Caudate nucleus (tissue), 63 donors: ENCODE measurements at places on chromosomes 3 and 15.

- no peak for DNase-seq
Measured at GRCh38 chr3:149291178-149291577, 42.3 kb downstream of the TM4SF18 start.

DNA sequence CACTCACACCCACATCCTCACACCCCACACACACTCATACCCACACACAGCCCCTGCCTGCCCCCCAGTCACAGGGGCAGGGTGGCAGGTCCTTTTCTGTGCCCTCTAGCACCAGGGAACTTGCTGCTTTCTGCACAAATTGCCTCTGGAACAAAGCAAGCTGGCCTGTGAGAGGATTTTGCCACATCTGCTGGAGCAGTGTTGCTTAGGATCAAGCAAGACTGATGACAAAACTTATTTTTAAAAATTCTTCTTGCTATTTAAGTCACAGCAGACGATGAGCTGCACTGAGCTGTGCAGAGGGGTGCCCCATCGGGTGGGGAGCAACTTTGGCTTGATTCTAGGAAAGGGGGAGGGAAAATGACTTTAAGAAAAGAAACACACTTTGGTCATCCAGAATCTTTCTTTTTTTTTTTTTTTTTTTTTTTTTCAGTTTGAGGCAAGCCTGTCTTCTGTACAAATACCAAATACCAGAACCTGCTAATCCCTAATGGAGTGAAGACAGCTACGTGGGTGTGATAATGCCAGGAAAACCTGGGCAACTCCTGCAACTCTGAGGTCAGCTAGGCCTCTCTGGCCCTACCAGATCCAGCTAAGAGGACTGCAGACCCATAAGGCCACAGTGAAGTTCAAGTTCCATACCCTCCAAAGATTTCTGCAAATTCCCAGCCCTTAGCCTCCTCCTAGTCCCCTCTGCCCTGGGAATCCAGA lies 195.3 kb downstream of the ABHD5 start:
- no peak for DNase-seq

DNA sequence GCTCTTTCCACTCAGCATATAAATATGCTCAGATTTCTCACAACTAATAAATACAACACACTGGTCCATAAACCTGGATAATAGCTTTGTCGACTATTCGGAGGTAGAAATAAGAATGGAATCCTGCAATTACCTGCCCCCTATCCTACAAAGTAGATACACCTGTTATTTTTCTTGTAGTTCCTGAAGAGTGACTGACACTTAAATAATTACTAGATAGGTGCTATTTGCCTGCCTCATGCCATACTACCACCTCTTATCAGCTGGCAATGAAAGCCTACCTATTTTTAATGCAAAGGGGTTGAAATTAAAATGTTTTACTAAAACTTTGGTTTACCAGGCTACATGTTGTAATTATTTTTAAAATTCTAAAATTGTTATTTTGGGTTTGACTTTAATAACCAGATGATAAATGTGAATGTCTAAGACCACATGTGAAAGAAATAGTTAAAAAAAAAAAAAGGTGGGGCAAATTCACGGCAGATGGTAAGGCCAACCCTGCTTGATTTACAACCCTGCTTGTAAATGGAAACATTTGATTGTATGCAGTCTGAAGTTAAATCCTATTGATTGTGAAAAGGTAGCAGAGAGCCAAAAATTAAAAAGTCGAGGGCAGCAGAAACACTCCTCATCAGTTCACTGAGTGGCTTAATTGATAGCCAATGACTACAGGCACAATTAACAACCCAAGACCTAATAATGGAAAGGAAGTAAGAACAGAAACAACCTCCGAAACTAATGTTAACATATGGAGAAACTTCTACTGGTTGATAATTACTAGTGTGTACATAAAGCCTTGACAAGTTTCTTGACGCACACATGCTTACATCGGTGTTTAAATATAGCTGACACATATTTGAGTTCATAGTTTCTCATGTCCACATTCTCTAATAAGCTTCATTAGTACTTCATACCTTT lies 8.9 kb downstream of the PEAK1 start:
- no peak for DNase-seq

GRCh38 chr15:96054621-96055020 lies 275.9 kb upstream of the NR2F2 start:
- no peak for DNase-seq

DNA sequence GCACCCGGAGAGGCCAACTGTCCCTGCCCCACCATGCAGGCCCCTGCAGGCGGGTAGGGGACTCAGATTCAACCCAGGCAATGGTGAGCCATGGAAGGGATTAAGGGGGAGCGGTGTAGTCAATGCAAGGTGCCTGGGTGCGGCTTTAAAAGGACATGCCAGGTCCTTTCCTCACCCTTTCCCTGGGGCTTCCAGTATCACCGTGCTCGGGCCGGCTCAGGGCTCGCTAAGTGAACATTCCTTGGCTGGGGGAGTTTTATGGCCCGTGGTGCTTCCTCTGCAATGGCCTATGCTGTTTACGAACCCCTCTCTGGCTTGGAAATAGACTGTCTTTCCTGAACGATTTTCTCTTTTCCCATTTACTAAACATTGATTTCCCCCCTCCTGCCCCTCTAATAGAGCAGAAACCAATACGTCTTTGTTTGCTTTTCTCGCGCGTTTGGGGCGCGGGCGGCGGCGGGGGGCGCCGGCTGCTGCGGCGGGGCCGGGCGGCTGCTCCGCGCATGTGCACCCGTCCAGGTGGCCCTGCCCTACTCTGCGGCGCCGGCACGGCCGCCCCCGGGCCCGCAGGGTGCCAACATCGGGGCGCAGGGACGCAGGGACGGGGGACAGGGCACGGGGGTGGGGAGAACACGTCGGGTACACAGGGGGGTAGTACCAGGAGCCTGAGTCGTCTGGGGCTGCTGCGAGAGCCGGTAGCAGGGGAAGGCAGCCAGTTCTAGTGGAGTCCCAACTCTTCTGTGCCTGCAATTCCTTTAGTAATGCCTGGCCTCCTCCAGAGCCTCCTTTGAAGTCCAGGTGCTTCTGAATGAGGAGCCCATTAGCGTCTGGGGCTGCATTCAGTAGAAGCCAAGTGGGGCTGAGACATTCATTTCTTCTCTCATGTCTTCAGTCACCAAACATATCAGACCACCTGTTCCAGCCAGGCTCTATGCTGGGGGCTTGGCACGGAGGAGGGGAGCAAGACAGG lies 26.9 kb upstream of the CACNA2D2 start:
- no peak for DNase-seq

- no peak for DNase-seq
Measured at GRCh38 chr3:9185701-9186100, 63.7 kb downstream of the SRGAP3 start.

GRCh38 chr3:119148493-119149180 lies 2.7 kb downstream of the TEX55 start:
- no peak for DNase-seq

- no peak for DNase-seq
Measured at GRCh38 chr3:192031941-192032340, 571.0 kb downstream of the PYDC2 start.
